Dermis blood vessel endothelial cell (primary cell): ENCODE measurements at places on chromosomes 12 and 14. TPM values are rescaled to one million over a fixed set of nuclear protein-coding genes. Genes with fewer than 3 reads are reported as not detected.

GRCh38 chr14:57918791-57919190 lies 52.9 kb upstream of the SLC35F4 start:
- DNase-seq: no peak

GRCh38 chr14:75566321-75566720 lies 12.1 kb upstream of the FLVCR2 start:
- DNase-seq: no peak

- no peak for DNase-seq
These were observed 37.4 kb downstream of the ETNK1 start for GRCh38 chr12:22662356-22662755.

The LTBR gene
- 46.4 and 74.0 TPM in 2 replicates for total RNA-seq

The MUCL1 gene
- total RNA-seq: not detected in 2 replicates
